ENCODE measurements at places on chromosomes 13 and 19.

GRCh38 chr13:50974268-50974667, 64.7 kb downstream of the RNASEH2B start:
- no peak for DNase-seq

- no peak for DNase-seq
Observed at GRCh38 chr13:72221276-72221962, 354.4 kb upstream of the DACH1 start.

DNA sequence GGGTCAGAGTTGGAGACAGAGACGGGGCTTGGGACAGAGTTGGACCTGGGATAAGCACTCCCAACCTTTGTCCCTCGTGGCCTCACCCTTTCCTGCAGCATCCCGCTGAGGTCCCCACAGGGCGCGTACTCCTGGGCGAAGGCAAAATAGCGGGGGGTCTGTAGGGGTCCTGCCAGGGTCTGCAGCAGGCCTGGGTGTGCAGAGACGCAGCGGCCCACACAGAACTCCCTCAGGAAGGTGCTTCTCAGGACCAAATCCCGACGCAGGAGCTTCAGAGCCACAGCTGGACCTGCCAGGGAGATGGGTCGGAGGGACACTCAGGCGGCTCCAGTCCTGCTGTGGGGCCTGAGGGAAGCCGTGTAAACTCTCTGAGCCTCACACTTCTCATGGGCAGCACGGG, 1.3 kb downstream of the SBK3 start:
- no peak for DNase-seq

GRCh38 chr19:55528030-55528803, 8.7 kb downstream of the SBK2 start:
- no peak for DNase-seq

- no peak for DNase-seq
Observed at GRCh38 chr13:72740015-72740414, 12.3 kb downstream of the BORA start.

GRCh38 chr13:22964245-22964966, 216.4 kb upstream of the SGCG start:
- DNase-seq = no peak

DNA sequence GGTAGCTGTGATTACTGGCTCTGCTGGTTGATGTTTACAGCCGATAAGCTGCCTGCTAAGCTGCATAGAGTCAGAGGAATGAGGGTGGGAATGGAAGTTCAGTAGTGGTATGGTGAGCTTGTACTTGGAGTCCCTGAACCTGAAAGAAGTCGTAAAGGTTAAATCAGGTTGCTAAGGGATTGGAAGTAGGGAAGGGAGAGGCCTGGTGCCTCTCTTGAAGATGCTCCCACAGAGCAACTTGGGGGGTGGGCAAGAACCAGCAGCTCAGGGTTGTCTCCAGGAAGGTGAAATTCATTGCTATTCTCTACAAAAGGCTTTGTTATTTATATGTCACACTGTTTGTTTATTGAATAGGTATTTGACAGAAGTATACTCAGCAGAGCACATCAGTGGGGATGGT, 73.8 kb upstream of the OLFM4 start:
- DNase-seq = no peak

- no peak for DNase-seq
Observed at GRCh38 chr19:33509774-33510173, 11.8 kb downstream of the PEPD start.

- no peak for DNase-seq
Observed at GRCh38 chr19:39737351-39737750, 478 bp downstream of the CLC start.

GRCh38 chr13:63614874-63615612, 2199.4 kb upstream of the PCDH20 start:
- DNase-seq = no peak

DNA sequence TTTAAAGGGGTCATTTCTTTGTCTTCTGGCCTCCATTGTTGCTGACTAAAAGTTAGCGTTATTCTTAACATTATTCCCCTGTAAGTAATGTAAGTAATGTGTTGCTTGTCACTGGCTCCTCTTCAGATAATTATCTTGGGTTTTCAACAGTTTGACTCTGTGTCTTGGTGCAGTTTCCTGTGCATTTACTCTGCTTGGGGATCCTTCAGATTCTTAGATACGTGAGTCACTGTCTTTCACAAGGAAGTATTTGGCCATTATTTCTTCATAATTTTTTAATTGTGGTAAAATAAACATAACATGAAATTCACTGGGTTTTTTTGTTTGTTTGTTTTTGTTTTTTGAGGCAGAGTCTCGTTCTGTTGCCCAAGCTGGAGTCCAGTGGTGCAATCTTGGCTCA, 13.5 kb upstream of the OR7D2 start:
- no peak for DNase-seq

- DNase-seq = no peak
Observed at GRCh38 chr19:6156033-6156432, 20.6 kb downstream of the ACSBG2 start.

GRCh38 chr19:42066075-42066754, 3.8 kb downstream of the GRIK5 start:
- DNase-seq = no peak

- DNase-seq = no peak
Observed at GRCh38 chr19:20558011-20558410, 7.6 kb downstream of the ZNF737 start.

- DNase-seq = no peak
Observed at GRCh38 chr19:10735741-10736140, 17.9 kb downstream of the DNM2 start.

DNA sequence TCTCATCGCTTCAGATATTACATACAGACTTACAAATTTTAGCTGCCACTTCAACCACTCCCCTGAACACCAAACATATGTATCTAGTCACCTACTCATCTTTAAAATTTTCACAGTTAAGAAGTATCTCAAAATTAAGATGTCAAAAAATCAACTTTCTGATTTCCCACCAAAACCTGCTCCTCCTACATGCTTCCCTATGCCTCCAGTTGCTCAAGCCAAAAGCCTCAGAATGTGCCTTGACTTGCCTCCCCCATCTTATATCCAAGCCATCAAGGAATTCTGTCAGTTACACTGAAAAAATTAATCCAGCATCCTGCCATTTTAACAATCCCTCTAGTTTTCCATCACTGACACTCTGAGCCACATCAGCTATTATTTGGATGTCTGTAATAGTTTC, 85.0 kb downstream of the SPRY2 start:
- DNase-seq = no peak

GRCh38 chr13:35693134-35693784, 216.8 kb upstream of the MAB21L1 start:
- DNase-seq = no peak

DNA sequence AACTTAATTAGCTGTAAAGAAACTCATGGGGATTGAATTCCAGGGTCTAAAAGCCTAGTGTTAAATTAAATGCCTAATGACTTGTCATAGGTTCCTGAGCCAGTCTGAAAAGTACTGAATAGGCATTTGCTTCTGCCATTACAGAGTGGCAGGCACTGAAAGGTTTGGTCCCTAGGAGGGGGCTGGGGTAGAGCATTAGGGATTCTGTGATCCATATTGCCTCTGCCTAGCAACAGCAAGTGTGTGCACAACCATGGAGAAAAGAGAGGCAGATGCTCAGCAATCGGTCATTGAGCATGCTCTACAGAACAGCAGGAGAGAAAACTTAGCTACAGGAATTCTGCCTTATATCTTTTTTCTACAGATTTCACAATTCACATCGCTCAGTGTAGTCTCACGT, 133.5 kb downstream of the TRPC4 start:
- DNase-seq = no peak

DNA sequence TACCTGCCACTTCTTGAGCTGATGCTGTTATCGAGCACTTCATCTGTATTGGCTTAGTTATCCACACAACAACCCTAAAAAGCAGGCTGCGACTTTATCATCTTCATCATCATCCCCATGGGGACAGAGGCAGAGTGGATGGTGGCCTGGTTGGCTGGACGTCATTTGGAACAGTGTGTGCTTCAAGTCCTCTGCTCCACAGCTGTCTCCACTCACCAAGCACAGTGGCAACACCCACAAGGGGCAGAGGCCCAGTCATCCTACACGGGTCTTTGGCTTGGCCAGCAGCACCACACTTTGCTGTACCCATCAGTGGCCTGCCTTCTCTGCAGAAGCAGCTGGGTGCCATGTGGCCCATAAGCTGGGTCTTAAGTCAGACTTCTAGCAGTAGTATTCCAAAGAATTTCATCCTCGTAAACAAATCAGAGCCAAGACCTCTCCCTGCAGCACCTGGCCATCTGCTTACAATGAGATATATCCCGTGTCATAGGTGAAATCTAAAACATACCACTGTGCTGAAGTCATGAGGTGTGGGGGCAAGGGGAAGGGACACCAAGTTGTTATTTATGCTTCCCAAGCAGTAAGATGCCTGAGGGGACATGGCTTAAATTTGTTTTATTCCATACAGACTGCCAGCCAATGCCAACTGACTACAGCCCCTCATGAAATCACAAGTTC, 47.9 kb upstream of the EPHX3 start:
- no peak for DNase-seq

GRCh38 chr13:32737679-32738078, 151.4 kb downstream of the PDS5B start:
- DNase-seq = no peak

DNA sequence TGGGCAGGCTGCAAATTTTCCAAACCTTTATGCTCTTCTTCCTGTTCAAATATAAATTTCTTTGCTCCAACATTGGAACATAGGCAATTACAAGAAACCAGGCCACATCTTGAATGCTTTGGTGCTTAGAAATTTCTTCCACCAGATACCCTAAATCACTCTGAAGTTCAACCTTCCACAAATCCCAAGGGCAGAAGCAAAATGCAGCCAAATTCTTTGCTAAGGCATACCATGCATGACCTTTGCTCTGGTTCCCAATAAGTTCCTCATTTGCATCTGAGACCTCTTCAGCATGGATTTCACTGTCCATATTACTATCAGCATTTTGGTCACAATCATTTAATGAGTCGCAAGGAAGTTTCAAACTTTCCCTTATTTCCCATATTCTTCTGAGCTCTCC, 130.9 kb downstream of the DIAPH3 start:
- no peak for DNase-seq

DNA sequence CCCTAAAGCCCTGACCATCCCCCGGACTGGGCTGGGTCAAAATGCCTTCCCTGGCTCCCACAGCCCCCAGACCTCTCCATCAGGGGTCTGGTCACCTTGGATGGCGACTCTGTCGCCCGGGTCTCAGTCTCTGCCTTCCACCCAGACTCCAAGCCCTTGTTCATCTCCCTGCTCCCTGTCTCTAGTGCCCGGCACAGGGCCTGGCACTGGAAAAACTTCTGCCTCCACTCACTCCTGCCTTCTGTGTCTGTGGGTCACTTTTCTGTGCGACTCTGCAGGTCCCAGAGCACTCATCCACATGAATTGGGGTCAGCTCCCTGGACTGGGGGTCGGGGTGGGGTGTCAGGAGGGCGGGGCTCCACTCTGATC, 1.1 kb downstream of the ZNF787 start:
- DNase-seq = no peak

- no peak for DNase-seq
Observed at GRCh38 chr19:7067716-7068115, 1.8 kb upstream of the ZNF557 start.

DNA sequence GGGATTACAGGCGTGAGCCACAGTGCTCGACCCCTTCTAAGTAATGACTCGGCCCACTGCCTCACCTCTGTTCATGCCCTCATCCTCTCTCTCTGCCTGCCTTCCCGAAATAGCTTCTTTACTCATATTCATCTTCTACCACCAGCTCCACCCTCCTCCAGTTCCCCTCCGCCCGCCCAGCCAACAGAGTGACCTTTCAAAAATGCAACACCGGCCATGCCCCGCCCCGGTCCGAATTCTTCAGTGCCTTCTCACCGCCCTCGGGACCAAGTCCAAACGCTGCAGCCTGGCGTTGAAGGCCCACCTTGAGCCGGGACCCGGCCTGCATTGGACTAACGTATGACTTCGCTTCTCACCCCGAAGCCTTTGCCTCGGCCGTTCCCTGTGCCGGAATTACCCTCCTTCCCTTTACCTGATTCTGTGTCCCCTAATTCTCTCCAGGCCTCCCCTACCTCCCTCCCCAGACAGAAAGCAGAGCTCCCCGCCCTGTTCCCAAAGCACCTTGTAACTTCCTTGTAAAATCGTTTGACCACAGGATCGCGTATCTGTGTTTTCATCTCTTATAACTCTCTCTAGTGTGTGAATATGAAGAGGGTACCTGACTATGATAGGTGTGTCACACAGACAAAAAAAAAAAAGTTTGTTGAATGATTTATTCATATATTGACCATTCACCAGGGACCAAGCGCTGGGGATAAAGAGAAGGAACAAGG, 8.1 kb upstream of the MUC16 start:
- no peak for DNase-seq

- DNase-seq = no peak
Observed at GRCh38 chr19:7981199-7981598, 24.2 kb downstream of the ELAVL1 start.

DNA sequence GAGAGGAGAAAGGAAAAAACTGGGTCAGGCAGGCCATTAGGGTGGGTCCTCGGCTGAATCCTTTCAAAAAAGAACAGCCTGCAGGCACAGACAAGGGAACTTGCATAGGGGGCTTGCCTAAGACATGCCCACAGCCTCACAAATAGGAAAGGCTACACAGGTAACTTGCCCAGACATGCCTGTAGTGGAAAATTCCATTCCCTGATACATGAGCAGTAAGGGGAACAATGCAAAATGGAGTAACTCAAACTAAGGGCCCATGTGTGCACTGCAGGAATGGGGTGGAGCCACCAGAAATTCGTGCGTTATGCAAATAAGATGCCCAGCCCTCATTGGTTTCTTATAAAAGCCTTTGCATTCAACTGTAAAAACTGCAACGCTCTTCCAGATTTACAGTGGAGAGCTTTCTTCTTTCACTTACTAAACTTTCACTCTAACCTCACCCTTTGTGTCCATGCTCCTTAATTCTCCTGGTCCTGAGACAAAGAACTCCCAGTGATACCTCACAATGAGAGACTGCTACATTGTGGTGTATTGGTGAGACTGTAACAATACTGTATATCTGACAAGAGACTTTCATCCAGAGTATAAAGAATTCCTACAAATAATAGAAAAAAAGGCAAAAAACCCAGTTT, 59.5 kb upstream of the SLITRK1 start:
- DNase-seq = no peak

DNA sequence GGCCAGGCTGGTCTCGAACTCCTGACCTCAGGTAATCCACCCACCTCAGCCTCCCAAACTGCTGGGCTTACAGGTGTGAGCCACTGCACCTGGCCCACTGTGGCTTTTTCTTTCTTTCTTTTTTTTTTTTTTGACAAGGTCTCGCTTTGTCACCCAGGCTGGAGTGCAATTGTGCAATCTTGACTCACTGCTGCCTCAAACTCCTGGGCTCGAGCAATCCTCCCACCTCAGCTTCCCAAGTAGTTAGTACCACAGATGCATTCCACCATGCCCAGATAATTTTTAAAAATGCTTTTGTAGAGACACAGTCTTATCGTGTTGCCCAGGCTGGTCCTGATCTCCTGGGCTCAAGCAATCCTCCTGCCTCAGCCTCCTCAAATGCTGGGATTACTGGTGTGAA, 12.1 kb upstream of the FCGBP start:
- DNase-seq = no peak

GRCh38 chr13:40530961-40531360, 135.5 kb downstream of the FOXO1 start:
- DNase-seq = no peak

All from mesothelial cell of epicardium (in vitro differentiated cells).